Activated CD8-positive, alpha-beta memory T cell treated with anti-CD3 and anti-CD28 coated beads, Interleukin-2, amount 50 U/mL, for 4 hours (primary cell): ENCODE measurements at places on chromosomes 7 and 10.
A peak's percentile ranks its signal among the peaks of the same experiment; 100 is the strongest.

DNA sequence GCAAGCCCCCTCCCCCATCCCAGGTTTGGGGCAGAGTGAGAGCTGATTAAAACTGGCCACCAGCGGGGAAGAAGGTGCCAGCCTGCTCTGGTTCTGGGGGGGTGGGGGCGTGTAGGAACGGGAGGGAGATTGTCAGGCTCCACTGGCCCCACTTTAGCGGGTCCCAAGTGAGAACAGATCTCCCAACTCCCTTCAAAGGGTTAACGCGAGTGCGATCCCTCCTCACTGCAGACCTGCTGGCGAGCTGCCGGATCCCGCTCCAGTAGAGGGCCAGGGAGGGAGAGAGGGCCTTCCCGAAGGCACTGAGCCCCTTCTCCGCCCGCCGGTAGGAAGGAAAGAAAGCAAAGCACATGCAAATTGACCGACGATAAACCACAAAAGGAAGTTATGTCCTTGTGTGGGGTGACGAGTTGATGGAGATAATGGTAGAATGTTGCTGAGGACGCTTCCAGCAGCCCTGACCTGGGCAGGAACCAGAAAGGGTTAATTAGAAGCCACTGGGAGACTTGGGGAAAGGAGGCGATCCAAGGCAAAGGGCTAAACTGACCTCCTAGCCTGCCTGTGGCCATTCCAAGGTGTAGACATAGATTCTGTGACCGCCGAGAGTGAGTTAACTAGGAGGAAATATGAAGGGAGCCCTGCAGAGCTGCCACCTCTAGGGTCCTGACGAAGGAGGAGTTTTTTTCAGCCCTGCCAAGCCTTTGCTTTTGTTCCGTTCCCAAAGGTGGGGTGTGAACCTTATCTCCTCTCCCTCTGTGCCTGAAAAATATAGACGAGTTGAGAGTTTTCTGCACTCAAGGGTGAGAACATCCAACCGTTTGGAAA is 1.5 kb downstream of the NRG3 start:
- DNase-seq: no peak

GRCh38 chr7:38410056-38410455 is 136.6 kb upstream of the TARP start:
- DNase-seq: no peak

DNA sequence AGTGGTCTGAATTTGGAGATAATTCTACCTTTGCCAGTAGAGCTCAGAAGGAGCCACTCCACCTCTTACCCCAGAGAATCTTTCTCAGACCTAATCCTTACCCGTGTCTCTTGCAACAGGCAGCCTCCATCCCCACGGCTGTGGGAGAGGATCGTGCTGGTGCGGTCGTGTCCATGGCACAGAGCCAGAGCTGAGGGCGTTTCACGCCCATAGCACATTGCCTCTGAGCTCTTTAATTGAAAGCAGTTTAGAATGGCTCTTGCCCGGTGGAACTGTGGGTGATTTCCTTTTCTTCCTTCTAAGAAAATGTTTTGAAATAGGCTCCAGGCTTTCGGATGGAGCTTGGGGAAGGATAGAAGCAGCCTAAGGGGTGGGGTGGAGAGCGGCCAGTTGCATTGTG is 41.5 kb downstream of the PRF1 start:
- no peak for DNase-seq

- DNase-seq: no peak
Observed at GRCh38 chr7:84998665-84999064, 188.2 kb downstream of the SEMA3D start.

DNA sequence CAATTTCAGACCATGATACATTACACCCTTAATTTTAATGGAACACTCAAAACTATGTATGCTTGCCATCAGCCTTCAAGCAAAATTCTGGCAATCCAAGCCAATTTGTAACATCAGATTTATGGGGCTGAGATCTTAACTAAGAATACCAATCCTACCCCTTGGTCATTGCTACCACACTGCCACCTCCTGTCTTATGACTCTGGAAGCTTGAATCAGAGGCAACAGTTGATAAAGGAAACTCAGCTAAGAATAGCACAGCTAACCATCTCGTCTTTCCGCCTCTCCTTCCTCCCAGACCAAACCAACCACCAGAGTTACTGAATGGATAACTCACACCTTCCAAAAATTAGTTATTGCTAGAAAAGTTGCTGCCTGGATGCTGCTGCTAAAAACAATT is 7.4 kb downstream of the IGF2BP3 start:
- no peak for DNase-seq

- no peak for DNase-seq
Observed at GRCh38 chr7:15403751-15404150, 158.1 kb downstream of the AGMO start.

DNA sequence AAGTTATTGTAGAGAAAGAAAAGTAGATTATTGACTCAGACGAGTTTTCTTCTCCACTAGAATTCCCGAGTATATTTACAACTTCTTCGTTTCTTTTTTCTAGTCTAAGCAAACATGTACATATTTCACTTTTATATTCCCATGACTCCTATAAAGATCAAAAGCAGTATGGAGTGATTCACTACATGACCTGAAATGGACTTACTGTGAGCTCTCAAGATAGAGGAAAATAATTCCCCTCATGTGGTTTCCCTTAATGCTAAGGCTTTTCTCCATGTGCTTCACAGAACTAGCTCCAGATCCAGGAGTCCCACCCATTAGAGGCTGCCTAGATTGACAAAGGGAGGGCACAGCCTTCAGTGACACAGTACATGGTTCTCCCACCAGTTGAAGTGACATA is 823.1 kb upstream of the LRRTM3 start:
- DNase-seq: no peak

DNA sequence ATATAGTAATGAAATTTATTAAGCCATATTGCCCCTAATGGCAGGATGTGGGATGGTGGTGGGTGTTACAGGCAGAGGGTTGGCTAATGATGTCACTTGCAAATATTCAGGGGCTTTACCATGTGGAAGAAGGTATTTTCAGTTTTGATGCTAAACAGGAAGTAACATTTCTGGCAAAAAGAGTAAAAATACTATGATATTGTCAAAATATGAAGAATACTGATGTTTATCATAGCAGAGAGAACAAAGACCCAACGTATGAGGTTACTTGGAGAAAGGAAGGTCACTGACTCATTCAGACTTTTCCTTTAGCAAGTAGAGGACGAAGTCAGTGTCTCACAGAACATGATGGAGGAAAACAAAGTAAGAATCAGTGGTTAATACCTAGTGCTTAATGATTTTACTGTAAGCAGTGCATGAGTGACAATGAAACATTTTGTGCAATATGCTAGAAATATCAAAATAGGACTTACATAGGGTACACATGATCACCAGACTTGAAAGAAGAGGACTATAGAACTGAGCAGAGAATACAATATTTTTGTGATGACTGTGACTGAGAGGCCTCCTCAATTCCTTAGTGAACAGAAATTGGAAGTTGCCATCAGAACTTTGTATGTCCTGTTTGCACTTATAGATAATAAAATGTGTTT is 89.7 kb upstream of the STEAP4 start:
- no peak for DNase-seq

GRCh38 chr10:44369296-44369695 is 15.6 kb downstream of the CXCL12 start:
- DNase-seq: no peak

GRCh38 chr7:147980826-147981813 is 609.4 kb upstream of the C7orf33 start:
- no peak for DNase-seq

- no peak for DNase-seq
Observed at GRCh38 chr10:128576943-128577670, 450.9 kb upstream of the MKI67 start.

- no peak for DNase-seq
Observed at GRCh38 chr7:55245271-55245723, 119.8 kb upstream of the LANCL2 start.

DNA sequence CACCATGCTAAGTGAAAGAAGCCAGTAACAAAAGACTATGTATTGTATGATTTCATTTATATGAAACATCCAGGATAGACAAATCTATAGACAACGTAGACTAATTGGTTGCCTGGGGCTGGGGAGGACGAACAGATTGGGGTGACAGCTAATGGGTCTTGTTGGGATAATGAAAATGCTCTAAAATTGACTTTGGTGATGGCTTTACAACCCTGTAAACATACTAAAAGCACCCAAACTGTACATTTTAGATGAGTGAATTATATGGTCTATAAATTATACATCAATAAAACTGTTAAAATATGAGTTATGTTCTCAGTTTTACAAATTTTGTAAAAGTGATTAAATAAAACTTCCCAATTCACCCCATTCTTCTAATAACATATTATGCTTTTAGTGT is 261.5 kb downstream of the ELMO1 start:
- no peak for DNase-seq

GRCh38 chr7:44580945-44581878 is 819 bp downstream of the TMED4 start:
- peak; percentile 36 for DNase-seq

DNA sequence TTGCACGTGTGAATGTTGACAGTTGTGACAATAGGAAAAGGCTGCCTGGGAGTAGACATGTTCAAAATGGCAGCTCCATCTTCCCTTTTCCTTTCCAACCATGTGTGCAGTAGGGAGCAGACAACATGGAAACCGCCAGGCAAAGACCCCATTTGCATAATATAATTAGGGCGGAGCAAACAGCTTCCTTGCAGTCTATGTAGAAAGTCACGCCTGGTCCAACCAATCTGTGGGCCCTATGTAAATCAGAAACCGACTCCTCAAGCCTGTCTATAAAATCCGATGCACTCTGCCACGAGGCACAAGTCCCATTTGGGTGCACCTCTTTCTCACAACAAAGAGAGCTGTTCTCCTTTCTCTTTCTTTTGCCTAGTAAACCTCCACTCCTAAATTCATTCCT is 19.6 kb downstream of the NEBL start:
- DNase-seq: no peak

- DNase-seq: no peak
Observed at GRCh38 chr10:17059197-17059688, 70.4 kb downstream of the CUBN start.

- no peak for DNase-seq
Observed at GRCh38 chr7:85320699-85321476, 134.0 kb upstream of the SEMA3D start.
